ENCODE measurements at places on chromosomes 4 and X.

DNA sequence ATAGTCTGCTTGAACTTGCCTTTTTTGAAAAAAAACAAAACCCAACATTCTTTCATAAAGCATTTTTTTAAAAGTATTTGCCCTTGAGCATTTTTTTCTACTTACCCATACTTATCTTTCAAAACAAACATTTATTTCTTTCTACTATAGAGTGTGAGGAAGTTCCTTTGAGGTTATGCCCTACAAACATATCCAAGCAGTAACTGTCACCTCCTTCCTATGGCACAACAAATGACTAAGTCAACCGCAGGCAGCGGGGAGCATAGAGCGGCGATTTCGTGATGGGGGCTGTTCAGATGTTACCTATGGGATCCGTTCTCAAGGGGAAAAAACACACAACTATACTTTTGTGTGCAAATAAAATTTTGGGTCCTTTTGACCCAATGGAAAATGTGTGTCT lies 19.4 kb downstream of the SPRY1 start:
- DNase-seq, result no peak

- DNase-seq, result no peak
These were observed 40.9 kb upstream of the DCLK2 start for GRCh38 chr4:150037251-150037856.

GRCh38 chr4:147933316-147933715 lies 201.4 kb downstream of the ARHGAP10 start:
- DNase-seq, result no peak

DNA sequence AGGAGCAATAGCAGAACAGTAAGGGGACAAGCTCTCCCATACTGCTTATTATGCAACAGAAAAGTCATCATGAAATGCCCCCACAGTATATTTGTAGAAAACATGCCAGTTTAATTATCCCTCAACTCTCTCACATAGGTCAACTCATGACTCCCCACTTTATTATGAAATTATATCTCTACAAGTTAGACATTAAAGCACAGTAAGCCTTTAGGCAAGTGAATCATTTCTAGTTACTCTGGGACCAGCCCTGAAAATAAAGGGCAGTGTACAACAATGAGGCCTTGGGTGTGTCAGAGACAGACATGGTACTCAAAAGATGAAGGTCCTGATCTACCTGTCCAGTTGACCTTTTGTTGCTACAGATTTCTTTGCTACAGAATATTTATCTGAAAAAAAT lies 191.9 kb downstream of the FBXW7 start:
- DNase-seq, result no peak

GRCh38 chrX:109310031-109310430 lies 171.9 kb downstream of the GUCY2F start:
- no peak for DNase-seq

DNA sequence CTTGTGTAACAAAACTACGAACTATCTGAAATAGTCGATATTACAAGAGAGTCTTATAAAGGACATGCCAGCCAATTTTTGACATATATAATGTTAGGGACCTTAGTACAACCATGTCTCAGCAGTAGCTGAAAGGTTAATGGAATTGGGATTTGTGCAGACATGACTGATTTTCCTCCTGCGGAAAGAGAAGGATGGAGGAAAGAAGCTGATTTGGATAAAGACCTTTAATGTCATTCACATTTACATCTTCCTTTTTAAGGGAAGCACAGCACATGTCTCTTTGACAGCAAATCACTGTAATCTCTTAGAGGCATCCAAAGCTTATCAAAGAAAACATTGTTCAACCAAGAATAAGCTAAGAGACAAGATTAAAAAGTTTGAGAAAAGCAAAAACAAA lies 1976.2 kb upstream of the IGFBP7 start:
- no peak for DNase-seq

DNA sequence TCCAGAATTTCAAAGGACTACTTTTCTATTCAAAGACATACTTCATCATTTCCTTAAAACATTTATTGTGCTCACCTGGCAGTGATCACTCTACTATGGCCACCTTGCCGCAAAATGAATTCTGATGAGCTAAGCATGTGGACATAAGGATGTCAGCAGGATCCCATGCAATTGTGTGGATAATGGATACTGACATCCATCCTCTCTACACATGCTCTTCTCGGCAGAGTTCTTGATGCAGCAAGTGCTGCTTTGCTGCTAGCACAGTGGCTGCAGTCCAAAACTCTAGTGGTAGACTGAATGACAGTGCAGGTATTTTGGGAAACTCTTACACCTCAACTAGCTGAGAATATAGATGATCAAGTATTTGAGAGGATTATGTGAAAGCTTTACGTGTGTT lies 168.0 kb downstream of the BANK1 start:
- no peak for DNase-seq

DNA sequence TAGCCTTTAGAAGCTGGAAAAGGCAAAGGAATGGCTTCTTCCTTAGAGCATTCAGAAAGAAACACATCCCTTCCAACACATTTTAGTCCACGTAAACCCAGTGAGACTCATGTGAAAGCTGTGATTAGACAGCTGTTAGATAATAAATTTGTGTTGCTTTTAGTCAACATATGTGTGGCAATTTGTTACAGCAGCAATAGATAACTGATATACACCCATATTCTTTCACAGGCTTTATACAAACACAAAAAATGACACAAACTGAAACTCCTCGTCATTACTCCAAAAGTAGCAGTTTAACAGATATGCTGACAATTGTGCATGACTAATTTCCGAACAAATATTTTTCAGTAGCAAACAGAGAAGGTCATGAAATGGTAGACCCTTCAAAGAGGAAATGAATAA lies 65.3 kb downstream of the ANTXR2 start:
- DNase-seq, result no peak

- no peak for DNase-seq
These were observed 82.4 kb downstream of the SLC2A9 start for GRCh38 chr4:9938933-9939332.

- DNase-seq, result no peak
These were observed 65.9 kb downstream of the WWC2 start for GRCh38 chr4:183164963-183165362.

GRCh38 chrX:155997436-155997835 lies at the start of gene IL9R:
Gene IL9R (plus strand): TSS chrX:155997696. CDS start chrX:155997760, 64 bp downstream.
- DNase-seq, result no peak

All from DMS79 (cell line).